Substantia nigra (tissue), 51 donors: ENCODE measurements at places on chromosomes 1 and 21.

DNA sequence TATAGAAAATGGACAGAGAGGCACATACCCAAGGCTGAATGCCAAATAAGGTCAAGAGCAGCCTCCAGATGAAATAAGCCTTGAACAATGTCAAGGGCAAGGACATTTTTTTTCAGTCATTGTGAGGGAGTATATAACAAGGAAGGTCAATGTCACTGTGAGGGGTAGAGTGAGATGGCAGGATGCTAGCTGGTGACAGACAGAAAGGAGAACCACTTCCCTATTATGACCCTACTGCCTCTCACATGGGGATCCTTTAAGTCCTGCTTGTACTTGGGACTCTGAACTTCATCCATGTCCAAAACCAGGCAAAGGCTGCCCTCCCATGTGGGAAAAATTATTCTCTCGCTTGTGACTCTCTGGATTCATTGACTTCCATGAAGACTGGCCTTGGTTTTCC lies 119.5 kb upstream of the COA6 start:
- DNase-seq: no peak

DNA sequence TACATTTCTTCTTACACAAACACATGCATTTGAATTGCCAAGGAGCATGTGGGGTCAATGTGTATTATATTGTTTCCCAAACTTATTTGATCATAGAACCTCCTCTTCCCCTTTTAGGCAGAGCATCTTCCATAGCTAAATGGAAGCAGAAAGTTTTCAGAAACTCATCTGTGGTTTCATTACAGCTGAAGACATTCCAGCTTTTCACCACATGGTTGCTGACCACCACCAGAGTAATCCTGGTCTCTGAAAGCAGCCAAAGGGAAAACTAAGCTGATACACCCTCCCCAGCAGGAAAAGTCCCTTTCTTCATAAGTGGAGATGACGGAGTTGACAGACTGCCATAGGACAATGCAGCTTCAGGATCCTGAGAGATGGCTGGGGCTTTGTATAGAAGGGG lies 30.2 kb upstream of the OTUD3 start:
- no peak for DNase-seq

DNA sequence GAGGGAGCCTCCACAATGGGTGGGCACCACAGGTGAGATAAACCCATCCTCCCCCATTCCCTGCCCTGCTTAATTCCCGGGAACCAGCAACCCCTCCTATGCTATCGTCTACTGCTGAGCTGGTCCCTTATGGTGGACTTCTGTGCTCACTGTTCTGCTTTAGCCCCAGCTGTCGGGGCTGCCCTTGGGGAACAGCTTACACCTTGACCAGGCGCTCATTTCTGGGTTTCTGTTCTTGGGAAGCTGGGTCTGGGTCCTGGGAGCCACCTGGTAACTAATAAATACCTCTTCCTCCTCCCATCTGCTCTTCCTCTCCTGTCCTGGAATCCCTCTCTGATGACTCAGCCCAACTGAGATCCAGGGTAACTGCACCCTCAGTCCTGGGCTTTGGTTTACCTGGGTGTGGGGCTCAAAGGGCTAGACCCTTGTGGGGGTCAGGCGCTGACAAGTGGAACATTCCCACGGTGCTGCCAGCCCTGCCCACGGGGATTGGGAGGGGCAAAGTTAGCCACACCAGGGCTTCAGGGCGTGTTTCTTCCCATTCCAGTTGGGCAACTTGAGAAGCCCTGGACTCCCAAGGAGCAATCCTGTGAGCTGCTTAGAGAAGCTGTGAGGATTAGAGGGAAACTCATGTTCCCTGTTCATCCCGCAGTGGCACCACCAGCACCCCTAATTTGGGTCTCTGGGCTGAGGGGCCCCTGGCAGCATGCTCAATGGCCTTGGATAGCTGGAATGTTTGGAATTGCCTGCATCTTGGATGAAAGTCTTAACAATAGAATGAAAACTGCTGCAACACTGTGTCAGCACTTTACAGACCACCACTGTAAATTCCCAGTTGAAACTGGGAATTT lies 1.6 kb downstream of the PCAT6 start:
- no peak for DNase-seq

- DNase-seq: no peak
These were observed 23.5 kb downstream of the UBE2G2 start for GRCh38 chr21:44778094-44778493.

DNA sequence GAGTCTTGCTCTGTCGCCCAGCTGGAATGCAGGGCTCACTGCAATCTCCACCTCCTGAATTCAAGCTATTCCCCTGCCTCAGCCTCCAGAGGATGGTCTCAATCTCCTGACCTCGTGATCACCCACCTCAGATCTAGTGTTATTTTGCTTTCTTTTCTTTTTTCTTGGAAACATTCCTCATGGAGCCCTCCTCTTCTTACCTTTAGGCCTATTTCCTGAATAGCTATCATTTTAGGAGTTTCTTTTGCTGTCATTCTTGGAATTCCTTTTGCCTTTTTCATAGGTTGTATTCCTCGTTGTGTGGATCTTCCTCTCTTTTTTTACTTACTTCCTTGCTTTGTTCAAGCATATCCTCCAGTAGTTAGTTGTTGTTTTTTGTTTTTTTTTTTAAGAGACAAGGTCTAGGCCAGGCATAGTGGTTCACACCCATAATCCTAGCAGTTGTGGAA lies 173.8 kb downstream of the RASAL2 start:
- DNase-seq: no peak
